ENCODE measurements at places on chromosomes 6 and 20. TPM values are rescaled to one million over a fixed set of nuclear protein-coding genes. Genes with fewer than 3 reads are reported as not detected.

HLA-DOB gene
- total RNA-seq, result not detected

SMLR1 gene
- not detected for total RNA-seq

TSHZ2 gene
- total RNA-seq, result 0.30 TPM

PDSS2 gene
- total RNA-seq, result 8.9 TPM

STX7 gene
- 65.7 TPM for total RNA-seq

PPIL6 gene
- total RNA-seq, result 0.17 TPM

DNA sequence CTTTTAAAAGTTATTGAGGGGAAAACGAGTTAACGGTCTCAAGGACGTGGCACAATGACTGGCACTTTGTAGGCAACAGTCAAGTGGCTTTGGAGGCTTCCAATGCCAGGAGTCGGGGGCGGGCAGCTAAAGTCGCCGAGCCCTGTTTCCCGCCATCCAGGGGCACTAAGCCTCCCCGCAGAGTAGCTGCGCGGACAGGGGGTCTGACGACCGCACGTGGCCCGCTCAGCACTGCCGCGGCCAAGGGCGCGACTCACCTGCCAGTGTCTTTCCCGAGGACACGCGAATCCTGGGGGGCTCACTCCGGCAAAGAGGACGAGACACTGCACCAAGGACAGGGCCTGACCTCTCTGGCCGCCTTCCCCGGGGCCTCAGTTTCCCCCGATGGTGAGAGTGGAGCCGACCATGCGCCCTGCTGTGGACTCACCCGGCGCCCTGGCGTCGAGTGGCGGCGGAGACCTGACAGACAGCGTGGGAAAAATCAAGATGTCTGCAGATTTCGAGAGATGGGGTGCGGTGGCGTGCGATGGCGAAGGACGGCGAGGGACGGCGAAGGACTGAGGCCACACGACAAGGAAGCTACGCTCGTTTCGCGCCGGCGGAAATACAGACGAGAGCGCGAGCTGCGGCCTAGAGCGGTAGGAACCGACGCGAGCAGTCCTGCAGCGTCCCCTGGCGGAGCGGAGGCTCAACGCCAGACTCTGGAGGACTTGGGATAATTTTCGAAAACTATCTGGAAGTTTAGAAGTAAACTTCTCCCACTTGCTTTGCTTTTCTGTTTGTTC is at the start of gene SNHG17:
Gene SNHG17, minus strand, starts transcription at position 559 of the 785 bp plus-strand sequence.
- DNase-seq, result peak; percentile 72

- DNase-seq, result no peak
Observed at GRCh38 chr20:26308961-26309360, 612.3 kb upstream of the ZNF337 start.

DNA sequence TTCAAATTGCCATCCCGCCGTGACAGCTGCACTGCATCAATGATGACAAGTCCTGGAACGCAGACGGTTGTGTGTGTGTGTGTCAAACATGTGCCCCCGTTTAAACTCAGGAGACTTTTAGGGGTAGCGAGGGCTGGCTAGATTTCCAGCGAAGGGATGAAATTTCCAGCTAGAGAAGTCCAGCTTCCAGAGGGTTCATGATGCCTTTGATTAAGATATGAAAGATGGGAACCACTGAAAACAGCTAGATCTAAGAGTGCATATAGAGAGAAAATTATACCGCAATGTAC is 644 bp downstream of the KIZ start:
- no peak for DNase-seq

- no peak for DNase-seq
Observed at GRCh38 chr6:127277878-127278843, 11.5 kb downstream of the RNF146 start.

- no peak for DNase-seq
Observed at GRCh38 chr6:39665861-39666260, 59.3 kb downstream of the KIF6 start.
